Natural killer cell (primary cell): ENCODE measurements at places on chromosomes 2 and 18. TPM values are rescaled to one million over a fixed set of nuclear protein-coding genes. Genes with fewer than 3 reads are reported as not detected.

The PRSS56 gene
- not detected for total RNA-seq

The ABCB11 gene
- 0.07 TPM for total RNA-seq

The CCDC148 gene
- total RNA-seq = not detected

DNA sequence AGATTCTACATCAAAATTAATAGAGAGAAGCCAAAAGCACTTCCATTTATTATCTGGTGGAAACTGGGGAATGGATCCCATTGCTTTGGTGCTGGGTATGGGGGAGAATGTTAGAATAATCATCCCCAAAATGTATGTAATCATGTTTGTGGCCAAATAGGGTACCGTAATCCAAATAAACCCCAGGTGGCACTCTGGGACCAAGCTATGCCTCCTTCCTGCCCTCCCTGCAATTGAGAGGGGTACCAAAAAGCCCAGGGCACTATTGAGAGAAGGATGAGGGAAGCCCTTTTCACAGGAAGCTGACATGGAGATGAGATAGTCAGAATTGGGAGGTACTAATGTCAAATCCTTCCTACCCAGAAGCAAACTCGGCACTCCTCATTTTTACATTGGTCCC is 85.7 kb upstream of the NRP2 start:
- H3K27ac ChIP-seq = no peak overlapping the region
- DNase-seq = no peak
- no peaks in the 10 kb centered on the region for H3K27me3 ChIP-seq
- no peaks in the 10 kb centered on the region for H3K36me3 ChIP-seq
- no peak overlapping the region for H3K4me3 ChIP-seq

- H3K4me3 ChIP-seq = no peak overlapping the region
- peaks cover 41% of the 10 kb centered on the region for H3K4me1 ChIP-seq
- H3K27me3 ChIP-seq = no peaks in the 10 kb centered on the region
These were observed 158.1 kb downstream of the TANC1 start for GRCh38 chr2:159126432-159127022.

DNA sequence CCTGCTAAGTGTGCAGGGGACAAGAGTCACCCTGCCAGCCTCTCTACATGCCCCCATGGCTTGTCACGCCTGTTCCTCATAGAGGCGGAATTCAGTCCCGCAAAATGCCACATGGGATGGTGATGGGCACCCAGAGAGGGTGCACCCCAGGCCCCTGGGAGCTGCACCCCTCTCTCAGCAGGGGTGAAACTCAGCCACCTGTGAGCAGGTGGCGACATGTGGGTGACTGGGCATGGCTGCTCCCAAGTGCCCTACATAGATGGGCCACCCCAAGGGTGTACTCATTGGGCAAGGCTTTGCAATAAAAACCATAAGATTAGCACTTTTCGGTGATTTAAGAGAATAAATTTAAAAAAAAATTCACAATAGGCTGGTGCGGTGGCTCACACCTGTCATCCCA is 6.3 kb downstream of the HS6ST1 start:
- DNase-seq = no peak
- H3K27ac ChIP-seq = no peak overlapping the region
- peaks cover 29% of the 10 kb centered on the region for H3K4me1 ChIP-seq
- no peaks in the 10 kb centered on the region for H3K36me3 ChIP-seq
- no peak overlapping the region for H3K4me3 ChIP-seq

DNA sequence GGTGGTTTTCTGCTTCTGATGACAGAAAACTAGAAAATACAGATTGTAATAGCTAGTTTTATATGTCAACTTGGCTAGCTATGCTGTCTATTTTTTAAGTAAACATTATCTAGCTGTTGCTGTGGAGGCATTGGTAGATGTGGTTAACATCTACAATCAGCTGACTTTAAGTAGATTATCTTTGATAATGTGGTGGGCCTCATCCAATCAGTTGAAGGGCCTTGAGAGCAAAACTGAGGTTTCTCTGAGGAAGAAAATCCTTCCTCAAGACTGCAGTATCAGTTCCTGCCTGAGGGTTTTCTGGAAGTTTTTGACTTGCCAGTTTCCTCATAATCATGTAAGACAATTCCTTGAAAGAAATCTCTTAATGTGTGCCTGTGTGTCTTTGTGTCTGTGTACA is 75.9 kb upstream of the SPHKAP start:
- H3K36me3 ChIP-seq = no peaks in the 10 kb centered on the region
- H3K4me1 ChIP-seq = no peaks in the 10 kb centered on the region
- no peaks in the 10 kb centered on the region for H3K27me3 ChIP-seq
- no peak overlapping the region for H3K27ac ChIP-seq
- no peak for DNase-seq

- no peak for DNase-seq
- H3K27me3 ChIP-seq = peaks cover 3% of the 10 kb centered on the region
- no peak overlapping the region for H3K4me3 ChIP-seq
- H3K27ac ChIP-seq = no peak overlapping the region
- H3K36me3 ChIP-seq = no peaks in the 10 kb centered on the region
- peaks cover 4% of the 10 kb centered on the region for H3K4me1 ChIP-seq
These were observed 31.6 kb downstream of the KCNK3 start for GRCh38 chr2:26723991-26724750.

DNA sequence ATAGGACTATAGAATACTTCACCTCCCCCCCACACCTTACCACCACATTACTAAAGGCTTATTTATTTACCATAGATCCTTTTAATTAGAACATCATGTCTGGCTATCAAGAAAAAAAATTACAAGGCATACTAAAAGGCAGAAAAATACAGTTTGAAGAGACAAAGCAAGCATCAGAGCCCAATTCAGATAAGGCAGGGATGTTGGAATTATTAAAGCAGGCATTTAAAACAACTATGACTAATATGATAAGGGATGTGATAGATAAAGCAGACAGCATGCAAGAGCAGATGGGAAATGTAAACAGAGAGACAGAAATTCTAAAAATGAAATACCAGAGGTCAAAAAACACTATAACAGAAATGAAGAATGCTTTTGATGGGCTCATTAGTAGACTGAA is 55.4 kb upstream of the SMIM21 start:
- H3K27me3 ChIP-seq = peaks cover 4% of the 10 kb centered on the region
- no peak for DNase-seq
- no peak overlapping the region for H3K4me3 ChIP-seq
- no peaks in the 10 kb centered on the region for H3K4me1 ChIP-seq

DNA sequence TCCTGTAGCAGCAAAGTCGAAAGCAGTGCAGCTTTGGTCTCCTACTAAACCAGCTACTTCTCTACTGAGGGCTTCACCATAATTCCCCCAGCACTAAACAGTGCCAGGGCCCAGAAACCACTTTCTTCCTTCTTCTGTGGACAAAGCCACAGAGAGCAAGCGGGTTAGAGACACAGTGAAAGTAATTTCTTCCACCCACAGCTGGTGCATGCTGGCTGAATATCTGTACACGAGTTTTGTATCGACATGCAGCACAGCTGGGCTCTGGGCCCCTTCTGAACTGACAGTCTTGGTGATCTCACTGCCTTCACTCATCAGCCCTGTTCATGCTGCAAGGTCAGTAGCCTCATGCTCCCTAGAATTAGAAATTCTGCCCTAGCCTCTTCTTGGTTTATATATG is 74.0 kb upstream of the SULT1C3 start:
- H3K4me1 ChIP-seq = no peaks in the 10 kb centered on the region
- no peak for DNase-seq
- no peaks in the 10 kb centered on the region for H3K36me3 ChIP-seq
- no peaks in the 10 kb centered on the region for H3K27me3 ChIP-seq
- H3K4me3 ChIP-seq = no peak overlapping the region

DNA sequence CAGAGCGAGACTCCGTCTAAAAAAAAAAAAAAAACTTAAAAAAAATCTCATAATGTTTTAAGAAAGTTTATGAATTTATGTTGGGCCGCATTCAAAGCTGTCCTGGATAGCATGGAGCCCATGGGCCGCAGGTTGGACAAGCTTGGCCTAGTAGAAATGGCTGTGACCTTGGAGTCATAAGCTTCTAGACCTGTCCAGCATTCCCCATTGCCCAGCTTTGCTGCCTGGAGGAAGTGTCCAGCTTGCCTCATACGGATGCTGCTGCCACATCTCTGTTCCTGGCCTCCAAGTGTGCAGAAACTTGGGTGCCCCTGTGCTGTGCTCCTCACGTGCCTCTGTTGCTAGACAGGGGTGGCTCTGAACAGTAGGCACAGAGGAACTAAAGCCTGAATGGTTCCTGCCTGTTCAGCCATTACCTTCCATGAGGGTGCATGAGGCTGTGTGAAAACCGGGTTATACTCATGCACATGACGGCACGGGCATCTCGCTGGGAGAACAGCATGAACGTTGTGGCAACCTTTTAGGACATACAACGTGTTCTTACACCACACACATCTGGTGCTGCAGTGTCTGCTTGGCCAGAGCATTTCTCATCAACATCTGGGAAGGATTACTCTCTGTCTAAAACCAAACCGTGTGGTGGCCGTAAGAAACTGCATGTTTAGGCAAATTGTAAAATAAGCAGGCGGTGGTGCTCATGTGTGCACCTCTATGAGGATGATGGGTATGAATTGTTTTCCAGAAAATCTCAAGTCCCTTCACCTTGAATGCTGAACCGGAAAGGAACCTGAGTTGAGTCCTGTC is 38.2 kb downstream of the FHOD3 start:
- H3K4me1 ChIP-seq = no peaks in the 10 kb centered on the region
- no peak overlapping the region for H3K27ac ChIP-seq
- no peak overlapping the region for H3K4me3 ChIP-seq
- H3K36me3 ChIP-seq = no peaks in the 10 kb centered on the region

DNA sequence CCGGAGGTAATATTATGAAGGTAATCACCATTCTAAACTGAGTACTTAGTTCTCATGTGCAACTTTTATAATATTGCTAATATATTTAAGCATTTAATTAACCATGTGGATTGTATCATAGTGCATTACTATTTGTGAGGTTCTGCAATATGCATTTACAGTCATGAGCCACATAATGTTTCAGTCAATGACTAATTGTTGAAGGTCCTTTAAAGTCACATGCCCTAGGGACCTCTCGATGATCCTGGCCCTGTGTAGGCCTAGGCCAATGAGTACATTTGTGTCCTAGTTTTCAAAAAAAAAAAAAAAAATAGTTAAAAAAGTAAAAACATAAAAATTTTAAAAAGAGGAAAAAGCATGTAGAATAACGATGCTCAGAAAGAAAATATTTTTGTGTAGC is 298.0 kb downstream of the DSEL start:
- H3K4me3 ChIP-seq = no peak overlapping the region
- H3K27ac ChIP-seq = no peak overlapping the region
- no peak for DNase-seq
- H3K36me3 ChIP-seq = no peaks in the 10 kb centered on the region
- no peaks in the 10 kb centered on the region for H3K27me3 ChIP-seq

DNA sequence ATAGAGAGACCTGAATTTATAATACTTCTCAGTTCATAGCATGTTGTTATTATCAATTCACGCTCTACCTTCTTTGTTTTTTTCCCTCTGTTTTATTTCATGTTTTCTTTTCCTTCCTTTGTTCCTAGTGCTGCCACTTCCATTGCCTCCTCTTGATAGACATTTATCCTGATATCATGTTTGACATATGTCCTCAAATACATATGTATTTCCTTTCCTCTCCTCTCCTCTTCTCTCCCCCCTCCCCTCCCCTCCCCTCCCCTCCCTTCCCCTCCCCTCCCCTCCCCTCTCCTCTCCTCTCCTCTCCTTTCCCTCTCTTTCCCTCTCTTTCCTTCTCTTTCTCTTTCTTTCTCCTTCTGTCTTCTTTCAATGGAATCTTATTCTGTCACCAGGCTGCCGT is 67.8 kb downstream of the TDRD15 start:
- no peaks in the 10 kb centered on the region for H3K4me1 ChIP-seq
- no peak for DNase-seq
- no peak overlapping the region for H3K4me3 ChIP-seq

GRCh38 chr2:157746234-157746950 is 117.7 kb upstream of the ACVR1C start:
- H3K27ac ChIP-seq = no peak overlapping the region
- no peaks in the 10 kb centered on the region for H3K27me3 ChIP-seq
- no peak for DNase-seq
- no peak overlapping the region for H3K4me3 ChIP-seq
- H3K36me3 ChIP-seq = no peaks in the 10 kb centered on the region

- H3K36me3 ChIP-seq = no peaks in the 10 kb centered on the region
- H3K4me1 ChIP-seq = peaks cover 7% of the 10 kb centered on the region
- no peak overlapping the region for H3K4me3 ChIP-seq
These were observed 31.4 kb downstream of the LGALSL start for GRCh38 chr2:64485331-64485730.

DNA sequence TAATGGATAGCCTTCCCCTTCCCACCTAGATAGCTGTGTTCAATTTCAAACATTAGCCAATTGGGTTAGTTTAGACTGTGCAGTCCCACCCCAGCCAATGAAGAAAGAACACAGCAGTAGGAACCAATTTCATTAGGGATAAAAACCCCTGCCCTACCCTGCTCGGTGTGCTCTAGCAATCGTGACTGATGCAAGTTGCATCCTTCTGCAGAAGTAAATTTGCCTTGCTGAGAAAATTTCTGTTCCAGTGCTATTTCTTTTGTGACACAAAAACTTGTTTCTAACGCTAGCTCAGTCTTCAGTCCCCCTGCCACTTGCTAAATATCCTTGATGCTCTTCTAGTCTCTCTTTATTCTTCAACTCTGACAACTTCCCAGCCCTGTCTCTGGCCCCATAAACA is 15.2 kb upstream of the SAP130 start:
- DNase-seq = no peak
- no peaks in the 10 kb centered on the region for H3K36me3 ChIP-seq
- no peak overlapping the region for H3K27ac ChIP-seq
- H3K4me1 ChIP-seq = no peaks in the 10 kb centered on the region

GRCh38 chr2:55355451-55355850 is 64.2 kb downstream of the CCDC88A start:
- no peaks in the 10 kb centered on the region for H3K36me3 ChIP-seq
- no peak for DNase-seq
- no peaks in the 10 kb centered on the region for H3K27me3 ChIP-seq
- no peak overlapping the region for H3K4me3 ChIP-seq
- H3K4me1 ChIP-seq = no peaks in the 10 kb centered on the region

DNA sequence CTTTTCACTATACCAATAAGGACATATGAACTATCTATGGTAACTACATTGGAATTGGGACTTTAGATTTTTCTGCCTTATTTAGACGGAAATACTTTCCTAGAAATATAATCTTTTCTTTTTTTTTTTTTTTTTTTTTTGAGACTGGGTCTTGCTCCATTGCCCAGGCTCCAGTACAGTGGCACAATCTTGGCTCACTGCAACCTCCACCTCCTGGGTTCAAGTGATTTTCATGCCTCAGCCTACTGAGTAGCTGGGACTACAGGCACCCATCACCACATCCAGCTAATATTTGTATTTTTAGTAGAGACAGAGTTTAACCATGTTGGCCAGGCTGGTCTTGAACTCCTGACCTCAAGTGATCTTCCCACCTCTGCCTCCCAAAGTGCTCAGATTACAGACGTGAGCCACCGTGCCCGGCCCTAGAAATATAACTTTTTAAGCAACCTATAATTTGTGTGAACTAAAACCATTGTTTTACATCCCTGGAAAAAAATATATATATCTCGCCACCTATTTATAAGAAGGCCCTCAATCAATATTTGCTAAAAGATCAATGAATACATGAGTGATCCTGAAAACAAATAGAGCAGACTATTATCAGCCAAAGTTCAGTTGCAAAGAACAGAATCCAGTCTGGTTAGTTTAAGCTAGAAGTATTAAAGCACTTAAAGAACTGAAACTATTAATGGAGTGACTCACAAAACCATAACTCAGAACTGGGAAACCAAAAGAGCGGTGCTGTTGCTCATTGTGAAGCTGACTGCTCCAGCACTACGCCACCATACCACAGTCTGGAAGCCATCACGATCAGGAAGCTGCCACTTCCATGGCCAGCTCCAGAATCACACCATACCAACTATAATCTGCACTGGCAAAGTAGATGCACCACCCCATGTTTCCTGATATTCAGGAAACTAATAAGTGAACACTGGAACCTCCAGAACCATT is 8.4 kb upstream of the HNRNPLL start:
- H3K36me3 ChIP-seq = no peaks in the 10 kb centered on the region
- no peak overlapping the region for H3K4me3 ChIP-seq
- H3K27ac ChIP-seq = no peak overlapping the region
- H3K27me3 ChIP-seq = no peaks in the 10 kb centered on the region
- DNase-seq = no peak
- no peaks in the 10 kb centered on the region for H3K4me1 ChIP-seq
